ENCODE measurements at places on chromosomes 11 and 22. TPM values are rescaled to one million over a fixed set of nuclear protein-coding genes. Genes with fewer than 3 reads are reported as not detected.
A peak's percentile ranks its signal among the peaks of the same experiment; 100 is the strongest.

- no peak for DNase-seq
Observed at GRCh38 chr11:115067900-115068530, 389.7 kb downstream of the NXPE2 start.

- no peak for DNase-seq
Observed at GRCh38 chr11:71179877-71180605, 72.3 kb downstream of the SHANK2 start.

GRCh38 chr11:85423316-85423715 is 203.8 kb downstream of the DLG2 start:
- DNase-seq = no peak

- DNase-seq = no peak
Observed at GRCh38 chr22:20424932-20425565, 12.6 kb downstream of the SCARF2 start.

SLC25A18 gene
- total RNA-seq = not detected

LGALS1 gene
- total RNA-seq = 362 TPM

DNA sequence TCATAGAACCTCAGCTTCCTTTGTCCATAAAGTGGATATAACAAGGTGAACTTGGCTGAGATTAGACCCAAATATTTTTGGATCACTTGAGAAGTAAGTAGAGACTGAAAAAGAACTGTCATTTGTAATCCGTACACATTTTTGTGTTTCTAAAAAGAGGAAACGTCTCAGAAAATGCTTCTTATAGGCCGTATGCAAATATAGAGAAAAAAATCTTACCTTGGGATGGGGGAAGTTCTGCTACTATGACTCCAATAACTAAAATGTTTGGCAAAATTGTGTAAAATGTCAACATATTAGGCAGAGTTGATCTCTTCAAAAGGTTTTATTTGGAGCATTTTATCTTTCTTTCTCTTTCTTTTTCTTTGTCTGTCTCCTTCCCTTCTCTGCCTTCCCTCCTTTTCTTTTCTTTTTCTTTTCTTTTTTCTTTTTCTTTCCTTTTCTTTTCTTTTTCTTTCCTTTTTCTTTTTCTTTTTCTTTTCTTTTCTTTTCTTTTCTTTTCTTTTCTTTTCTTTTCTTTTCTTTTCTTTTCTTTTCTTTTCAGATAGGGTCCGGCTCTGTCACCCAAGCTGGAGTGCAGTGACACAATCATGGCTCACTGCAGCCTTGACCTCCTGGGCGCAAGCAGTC is 48.2 kb downstream of the ADM start:
- no peak for DNase-seq

- peak; percentile 53 for DNase-seq
Observed at GRCh38 chr22:20243537-20244249, 24.4 kb downstream of the RTN4R start.

- no peak for DNase-seq
Observed at GRCh38 chr11:69005631-69006368, 7.2 kb downstream of the MRGPRF start.

DNA sequence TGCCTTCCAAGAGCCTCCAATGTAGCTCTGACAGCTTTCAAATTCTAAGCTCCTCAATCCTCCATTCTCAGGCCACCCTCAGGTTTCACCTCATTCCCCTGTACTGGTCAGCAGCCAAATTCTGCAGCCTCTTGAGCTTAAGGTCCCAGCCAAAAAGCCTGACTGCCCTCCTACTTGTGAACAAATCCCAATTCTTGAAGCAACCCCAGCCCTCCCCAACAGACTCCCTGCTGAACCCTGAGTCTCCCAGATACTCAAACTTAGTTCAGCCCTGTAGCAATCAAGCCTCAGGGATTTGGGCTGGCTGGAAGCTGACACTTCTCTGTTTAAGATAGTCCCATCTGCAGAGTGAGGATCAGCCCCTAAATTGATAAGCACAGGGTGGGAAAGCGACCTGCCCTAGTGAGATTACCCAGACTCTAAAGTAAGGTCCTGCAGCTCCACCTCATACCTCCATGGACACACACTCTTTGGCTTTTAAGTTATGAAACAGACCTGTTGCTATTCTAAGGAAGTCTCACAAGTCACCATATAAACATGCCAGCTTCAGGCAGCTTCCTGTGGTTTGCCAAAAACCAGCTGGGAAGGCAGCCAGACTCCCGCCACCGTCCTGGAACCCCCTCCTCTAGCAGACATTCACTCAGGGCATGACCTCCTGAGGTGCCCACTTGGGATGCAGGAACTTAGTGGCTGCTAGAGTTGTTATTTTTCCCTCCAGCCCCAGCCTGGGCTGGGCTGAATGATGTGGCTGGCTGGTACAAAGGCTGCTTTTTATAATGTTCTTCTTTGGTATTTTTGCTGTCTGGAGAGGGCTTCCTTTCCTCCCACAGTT is 82.5 kb upstream of the PICALM start:
- no peak for DNase-seq

- no peak for DNase-seq
Observed at GRCh38 chr22:29382580-29383302, 5.6 kb downstream of the AP1B1 start.

DNA sequence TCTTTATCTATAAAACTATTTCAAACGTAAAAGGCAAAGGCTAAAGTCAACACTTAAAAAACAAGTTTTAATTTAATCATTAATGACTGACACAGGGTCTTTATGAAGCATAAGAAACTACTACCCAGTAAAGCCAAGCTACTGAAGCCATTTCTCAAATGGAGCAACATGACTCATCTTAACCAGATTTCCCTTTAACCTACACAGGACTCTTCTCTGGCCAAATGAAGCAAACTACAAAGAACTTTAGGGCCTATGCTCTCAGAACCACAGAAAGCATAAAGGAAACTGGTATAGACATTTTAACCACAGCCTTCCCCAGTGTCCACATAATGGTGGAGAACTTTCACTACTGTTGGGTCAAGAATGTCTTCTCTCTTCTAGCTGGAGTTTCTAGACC is 34.7 kb downstream of the ALG9 start:
- DNase-seq = no peak
